Dorsolateral prefrontal cortex (tissue), 122 donors: ENCODE measurements at places on chromosomes 12 and 14. TPM values are rescaled to one million over a fixed set of nuclear protein-coding genes. Genes with fewer than 3 reads are reported as not detected.

Gene TRPV4
- total RNA-seq: 0.95 TPM

Gene NAA25
- total RNA-seq: 54.1 TPM

Gene INSM2
- 2.8 TPM for total RNA-seq

Gene FAM181A
- 8.8 TPM for total RNA-seq

Gene GLS2
- 47.7 TPM for total RNA-seq

Gene KRT77
- total RNA-seq: not detected

Gene CIDEB
- total RNA-seq: 1.6 TPM

Gene SYNJ2BP
- total RNA-seq: 35.4 TPM

Gene SLC39A2
- not detected for total RNA-seq

Gene BCL11B
- 9.9 TPM for total RNA-seq

Gene KRT73
- total RNA-seq: not detected

Gene INHBC
- total RNA-seq: not detected

Gene SIX4
- total RNA-seq: 2.3 TPM

Gene SSTR1
- 10.4 TPM for total RNA-seq

Gene SLC25A47
- not detected for total RNA-seq

Gene IL22
- total RNA-seq: not detected
